CD8-positive, alpha-beta T cell (primary cell): ENCODE measurements at places on chromosomes 2 and 18.

DNA sequence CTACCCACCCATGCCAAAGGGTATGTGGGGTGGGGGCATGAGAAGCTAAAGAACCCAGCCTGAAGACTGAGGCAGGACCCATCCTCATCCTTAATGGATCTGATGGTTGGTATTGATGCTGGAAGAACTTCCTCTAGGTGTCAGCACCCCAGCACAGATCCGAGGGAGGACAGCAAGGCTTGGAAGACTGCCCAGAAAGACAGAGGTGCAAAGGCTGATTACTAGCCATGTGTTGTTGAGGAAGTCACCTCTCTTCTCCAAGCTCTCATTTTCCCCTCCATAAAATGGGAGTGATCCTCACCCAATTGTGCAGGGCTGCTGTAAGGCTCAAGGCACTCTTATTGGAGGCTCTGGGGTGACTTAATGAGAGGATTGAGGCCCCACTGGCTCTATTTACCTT lies 256.5 kb downstream of the CELF4 start:
- no peak for DNase-seq

DNA sequence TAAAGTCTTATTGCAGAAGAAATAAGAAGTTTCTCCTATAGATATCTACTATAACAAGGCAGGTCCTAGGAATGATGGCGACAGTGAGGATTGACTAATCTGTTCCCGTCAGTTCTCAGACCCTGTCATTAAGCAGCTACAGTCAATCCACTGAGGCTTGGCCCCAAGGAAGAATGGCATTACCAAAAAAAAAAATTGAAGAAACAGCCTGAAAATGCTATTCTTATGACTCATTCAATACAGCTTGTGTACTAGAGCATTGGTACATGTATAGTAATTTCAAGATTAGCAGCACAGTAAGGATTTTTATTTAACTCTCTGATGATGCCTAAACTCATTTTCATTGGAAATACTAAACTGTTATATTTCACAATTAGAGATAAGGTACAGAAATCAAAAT lies 1096.1 kb upstream of the NXPH2 start:
- DNase-seq = no peak

- no peak for DNase-seq
These were observed 82.7 kb downstream of the MALT1 start for GRCh38 chr18:58753976-58754375.

GRCh38 chr18:7890075-7890474 lies 323.0 kb downstream of the PTPRM start:
- DNase-seq = no peak

DNA sequence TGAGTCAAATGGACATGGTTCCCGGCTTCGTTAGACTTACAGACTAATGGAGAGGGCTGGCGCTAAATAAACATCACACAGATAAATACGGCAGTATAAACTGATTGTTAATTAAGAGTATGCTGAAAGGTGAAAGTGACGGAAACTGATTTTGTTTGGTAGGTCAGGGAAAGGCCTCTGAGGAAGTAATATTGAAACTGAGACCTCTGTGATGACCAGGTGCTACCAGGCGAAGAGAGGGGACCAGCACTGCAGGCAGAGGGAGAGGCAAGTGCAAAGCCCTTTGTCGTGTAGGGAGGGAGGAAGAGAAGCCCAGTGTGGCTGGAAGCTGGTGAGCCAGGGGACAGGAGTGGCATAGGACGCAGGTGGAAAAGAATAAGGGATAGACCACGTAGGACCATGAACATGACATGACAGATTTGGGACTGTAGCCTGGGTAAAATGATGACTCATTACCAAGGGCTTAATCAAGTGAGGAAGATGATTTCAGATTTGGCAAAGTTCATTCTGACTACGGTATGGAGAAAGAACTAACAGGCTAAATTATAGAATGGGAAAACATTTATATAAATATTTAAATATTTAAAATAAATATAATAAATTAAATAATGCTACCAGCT lies 433.1 kb downstream of the NCKAP5 start:
- no peak for DNase-seq

DNA sequence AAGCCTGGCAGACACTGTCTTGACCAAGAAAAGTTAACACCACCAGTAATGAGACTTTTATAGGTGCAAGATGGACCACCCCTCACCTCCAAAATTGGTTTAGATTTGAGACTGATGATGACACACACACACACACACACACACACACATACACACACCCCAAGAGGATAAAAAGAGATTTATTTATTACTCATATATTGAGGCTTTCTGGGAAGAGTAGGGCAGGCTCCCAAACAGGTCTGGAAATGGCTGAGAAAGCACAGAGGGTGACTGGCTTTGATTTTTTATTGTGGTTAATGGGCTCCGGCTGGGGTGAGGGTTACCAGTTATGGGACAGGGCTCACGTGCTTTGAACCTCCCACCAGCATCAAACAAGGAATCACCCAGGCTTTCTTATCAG lies 54.2 kb upstream of the ADAM23 start:
- no peak for DNase-seq

- DNase-seq = no peak
These were observed 12.8 kb upstream of the SFTPB start for GRCh38 chr2:85680707-85681371.

DNA sequence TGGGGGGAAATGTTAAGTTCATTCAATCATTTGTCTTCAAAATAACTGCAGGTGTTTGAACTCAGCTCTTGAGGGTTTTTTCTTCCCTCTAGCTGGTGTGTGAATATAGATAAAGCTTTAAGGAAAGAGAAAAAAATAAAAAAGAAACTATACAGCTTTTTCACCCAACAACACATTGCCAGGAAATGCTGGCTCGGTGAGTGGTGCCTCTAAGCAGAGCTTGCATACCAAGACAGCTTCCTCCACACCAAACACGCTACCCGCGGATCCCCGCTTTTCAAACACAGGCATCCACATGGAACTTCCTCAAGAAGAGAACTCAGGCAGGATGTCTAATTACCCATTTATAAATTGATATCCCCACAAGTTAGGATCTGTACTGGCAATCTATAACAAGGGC lies 69.8 kb upstream of the TANK start:
- peak; percentile 5 for DNase-seq

DNA sequence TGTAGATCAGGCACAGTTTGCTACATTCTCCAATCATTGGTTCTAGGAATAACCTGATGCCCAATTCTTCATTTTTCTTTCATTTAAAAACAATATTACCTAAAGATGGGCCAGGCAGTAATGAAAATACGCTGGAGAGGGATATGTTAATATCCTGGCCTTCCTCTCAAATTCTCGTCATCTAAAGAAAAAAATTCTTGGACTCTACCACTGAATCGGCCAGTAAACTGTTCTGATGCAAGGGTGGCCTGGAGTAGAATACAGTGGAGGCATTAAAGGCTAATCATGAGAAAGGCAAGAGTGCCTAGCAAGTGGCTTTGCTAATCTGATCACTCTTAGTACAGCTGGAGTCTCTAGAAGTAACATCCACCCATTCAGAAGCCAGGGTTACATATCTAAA lies 157.7 kb downstream of the ANTXR1 start:
- no peak for DNase-seq

DNA sequence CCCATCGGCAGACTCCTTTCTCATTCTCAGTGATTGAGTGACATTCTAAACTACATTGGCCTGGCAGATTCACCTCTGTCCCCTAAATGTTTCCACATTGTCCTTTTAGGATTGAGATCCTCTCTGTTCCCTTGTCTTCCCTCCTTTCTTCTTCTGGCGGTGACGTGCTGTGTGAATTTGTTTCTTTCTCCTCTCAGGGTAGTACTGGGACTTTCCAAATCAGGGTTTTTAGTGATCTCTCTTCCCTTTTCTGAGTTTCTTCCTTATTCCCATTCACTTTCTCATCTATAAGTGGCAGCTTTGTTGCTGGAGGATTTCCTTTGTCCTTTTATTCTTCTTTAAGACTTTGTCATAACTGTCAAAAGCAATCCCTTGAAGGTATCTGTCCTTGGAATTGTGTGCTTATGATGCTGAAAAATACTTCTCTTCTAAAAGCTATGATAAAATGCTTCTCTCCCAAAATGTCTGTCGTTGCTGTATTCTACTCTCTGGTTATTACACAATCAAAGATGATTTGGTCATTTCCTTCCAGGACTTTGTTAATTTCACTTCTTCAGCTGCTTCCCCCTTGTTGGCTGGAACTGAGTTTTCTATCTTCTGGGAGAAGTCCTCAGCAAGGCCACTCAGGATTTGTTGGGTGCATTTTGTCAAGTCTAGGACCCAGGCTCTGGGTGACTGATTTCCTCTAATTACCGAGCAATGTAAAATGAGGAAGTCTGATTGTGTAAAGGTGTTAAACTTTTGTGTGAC lies 4.9 kb upstream of the IL1B start:
- no peak for DNase-seq

GRCh38 chr2:54416166-54416813 lies 39.8 kb upstream of the SPTBN1 start:
- DNase-seq = no peak

DNA sequence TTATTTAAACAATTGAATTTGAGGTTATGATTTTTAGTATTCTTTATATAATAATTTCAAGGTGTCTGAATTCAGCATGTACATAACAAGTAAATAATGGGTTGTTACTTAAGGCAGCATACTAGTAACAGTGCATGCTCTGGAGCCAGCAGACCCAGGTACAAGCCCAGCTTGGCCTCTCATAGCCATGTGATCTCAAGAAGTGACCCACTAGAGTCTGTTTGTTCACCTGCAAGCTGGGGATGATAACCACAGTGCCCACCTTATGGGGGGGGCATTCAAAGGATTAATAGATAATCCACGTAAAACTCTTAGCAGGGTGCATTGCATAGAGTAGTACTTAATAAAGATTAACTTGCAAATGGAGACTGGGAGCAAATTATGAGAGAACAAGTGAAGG lies 163.6 kb downstream of the TRABD2A start:
- no peak for DNase-seq

DNA sequence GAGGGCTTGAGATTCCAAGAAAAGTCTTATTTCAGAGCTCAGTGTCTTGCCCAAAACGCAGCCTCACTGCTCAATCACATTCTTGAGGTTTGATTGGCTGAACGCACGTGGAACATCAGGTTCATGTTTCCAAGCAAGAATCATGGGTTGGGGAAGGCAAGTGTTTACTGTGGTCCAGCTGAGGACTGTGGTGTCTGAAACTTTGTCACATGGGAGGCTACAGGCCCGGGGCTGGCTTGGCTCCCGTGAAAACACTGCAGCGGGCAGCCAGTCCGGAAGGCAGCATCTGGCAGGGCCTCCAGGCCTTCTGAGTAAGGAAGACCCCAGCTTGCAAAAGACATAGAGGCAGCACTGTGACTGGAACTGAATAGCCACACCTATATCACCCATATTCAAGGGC lies 84.7 kb downstream of the POLR1A start:
- no peak for DNase-seq

DNA sequence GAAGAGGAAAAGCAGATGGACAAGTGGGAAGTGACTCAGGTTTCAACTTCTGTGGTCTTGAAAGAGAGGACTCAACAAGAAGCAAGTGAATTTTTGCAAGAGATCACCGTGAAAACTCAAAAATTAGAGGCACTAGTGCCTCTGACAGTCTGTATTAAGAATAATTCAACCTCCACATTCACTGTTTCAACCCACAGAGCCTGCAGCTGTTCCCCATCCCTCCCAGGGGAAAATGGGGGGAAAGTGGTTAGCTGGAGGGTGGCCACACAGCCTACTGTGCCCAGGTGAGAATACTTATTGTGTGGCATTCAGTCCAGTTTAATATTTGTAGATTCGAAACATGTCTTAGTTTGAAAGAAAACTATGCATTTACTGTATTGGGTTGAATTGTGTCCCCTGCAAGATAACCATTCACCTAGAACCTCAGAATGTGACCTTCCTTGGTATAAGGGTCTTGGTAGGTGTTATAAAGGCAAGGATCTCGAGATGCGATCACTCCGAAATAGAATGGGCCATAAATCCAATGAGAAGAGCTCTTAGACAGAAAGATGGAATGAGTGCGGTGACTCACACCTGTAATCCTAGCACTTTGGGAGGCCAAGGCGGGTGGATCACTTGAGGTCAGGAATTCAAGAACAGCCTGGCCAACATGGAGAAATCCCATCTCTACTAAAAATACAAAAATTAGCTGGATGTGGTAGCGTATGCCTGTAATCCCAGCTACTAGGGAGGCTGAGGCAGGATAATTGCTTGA lies 94.3 kb downstream of the IRS1 start:
- DNase-seq = no peak

GRCh38 chr2:65864619-65865018 lies 432.2 kb upstream of the SPRED2 start:
- DNase-seq = no peak

- DNase-seq = no peak
These were observed 271.9 kb downstream of the GPD2 start for GRCh38 chr2:156708051-156708450.

- DNase-seq = no peak
These were observed 37.3 kb upstream of the LONRF2 start for GRCh38 chr2:100359576-100359975.

GRCh38 chr2:58812771-58813344 lies 571.7 kb upstream of the FANCL start:
- no peak for DNase-seq

GRCh38 chr2:37387148-37387835 lies 42.9 kb downstream of the QPCT start:
- DNase-seq = no peak

- no peak for DNase-seq
These were observed 31.6 kb upstream of the CASP10 start for GRCh38 chr2:201151127-201151981.

- no peak for DNase-seq
These were observed 49.0 kb upstream of the PAIP2B start for GRCh38 chr2:71275939-71276310.

DNA sequence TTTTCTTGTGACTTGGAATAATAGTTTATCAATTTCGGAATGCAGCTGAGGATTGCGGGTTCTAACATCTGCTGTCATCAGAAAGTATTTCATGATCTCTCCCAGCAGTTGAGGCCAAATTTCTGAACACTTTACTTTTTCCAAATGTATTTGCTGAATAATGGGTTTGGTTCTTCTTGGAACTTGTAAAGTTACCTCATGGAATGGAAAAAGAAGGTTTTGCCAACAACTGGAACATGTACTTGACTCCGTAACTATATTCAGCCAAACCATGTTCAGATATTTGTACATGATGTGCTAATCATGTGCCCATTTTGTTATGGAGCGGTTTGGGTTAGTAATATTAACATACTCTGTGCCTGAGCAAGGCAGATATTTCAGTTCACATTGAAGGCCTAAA lies 119.6 kb downstream of the LCLAT1 start:
- no peak for DNase-seq

- no peak for DNase-seq
These were observed 110.1 kb downstream of the ZNF385B start for GRCh38 chr2:179751163-179751809.

GRCh38 chr2:172467382-172467781 lies 40.0 kb downstream of the ITGA6 start:
- no peak for DNase-seq
